ENCODE measurements at places on chromosomes 2 and 18. TPM values are rescaled to one million over a fixed set of nuclear protein-coding genes. Genes with fewer than 3 reads are reported as not detected.

- no peak for DNase-seq
Observed at GRCh38 chr2:215751200-215751910, 262.0 kb downstream of the MREG start.

DNA sequence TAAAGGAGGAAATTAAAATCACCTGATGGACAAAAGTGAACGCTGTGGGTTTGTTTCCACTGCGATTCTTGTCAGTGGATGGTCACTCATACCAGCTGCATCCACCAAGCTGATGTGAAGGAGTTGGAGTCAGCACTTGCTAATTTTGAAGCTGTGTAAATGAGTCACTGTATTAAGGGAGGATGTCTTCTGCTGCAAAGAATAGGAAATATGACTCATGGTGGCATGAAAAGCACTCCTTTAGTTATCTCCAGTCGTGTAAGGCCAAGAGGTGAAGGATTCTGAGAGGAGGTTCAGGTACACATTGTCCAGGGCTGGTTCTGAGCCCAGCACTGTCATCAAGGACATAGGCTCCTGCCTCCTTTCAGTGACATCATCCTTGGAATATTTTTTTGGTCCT lies 71.7 kb upstream of the SKOR2 start:
- no peak for DNase-seq

CDH20 gene
- 0.47 TPM for total RNA-seq

DNA sequence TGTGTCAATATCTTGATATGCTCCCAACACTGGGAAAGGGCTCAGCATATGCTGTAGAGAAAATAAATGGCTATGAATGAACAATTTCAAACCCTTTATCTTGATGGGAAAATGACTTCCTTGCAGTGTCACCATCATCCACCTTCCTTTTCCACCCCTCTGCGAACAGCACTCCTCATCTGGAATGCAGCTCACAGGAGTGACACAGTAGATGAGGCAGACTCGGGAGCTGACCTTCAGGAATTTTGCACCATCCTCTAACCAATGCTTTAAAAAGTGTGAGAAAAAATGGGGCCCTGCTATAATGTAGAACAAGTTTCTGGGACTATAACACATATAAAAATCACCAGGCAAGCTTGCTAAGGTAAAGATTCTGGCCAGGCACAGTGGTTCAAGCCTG lies 41.3 kb upstream of the YPEL5 start:
- no peak for DNase-seq

DNA sequence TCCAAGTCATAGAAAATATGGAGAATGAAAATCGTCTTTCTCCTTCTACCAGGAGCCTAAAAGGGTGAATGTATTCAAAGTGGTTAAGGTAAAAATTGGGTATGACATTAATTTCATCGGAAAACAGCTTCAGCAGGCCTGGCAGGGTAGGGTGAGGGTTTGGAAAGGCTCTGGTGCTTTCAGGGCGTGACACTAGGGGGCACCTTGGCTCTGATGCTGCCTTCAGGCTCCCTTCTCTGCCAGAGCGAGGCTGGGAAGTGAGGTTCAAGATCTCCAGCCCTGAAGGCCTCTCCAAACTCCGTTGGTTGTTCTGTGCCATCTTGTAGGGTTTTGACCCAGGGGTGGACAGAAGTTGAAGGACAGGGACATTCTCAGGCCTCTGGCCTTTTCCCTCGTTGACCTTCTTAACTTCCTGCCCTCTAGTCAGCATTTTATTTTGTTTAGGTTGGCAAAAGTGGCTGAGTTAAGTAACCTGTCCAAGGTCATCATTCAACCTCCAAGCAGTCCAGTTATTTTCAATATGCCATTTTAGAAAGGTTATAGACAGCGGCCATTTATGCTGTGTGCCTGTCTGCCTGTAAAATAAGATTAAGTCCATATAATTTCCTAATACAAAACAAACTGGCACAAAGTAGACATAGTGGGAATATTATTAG lies 40.3 kb downstream of the EML6 start:
- DNase-seq = peak; percentile 36

SLC14A1 gene
- total RNA-seq = not detected

SCG2 gene
- total RNA-seq = 38.7 TPM

DNA sequence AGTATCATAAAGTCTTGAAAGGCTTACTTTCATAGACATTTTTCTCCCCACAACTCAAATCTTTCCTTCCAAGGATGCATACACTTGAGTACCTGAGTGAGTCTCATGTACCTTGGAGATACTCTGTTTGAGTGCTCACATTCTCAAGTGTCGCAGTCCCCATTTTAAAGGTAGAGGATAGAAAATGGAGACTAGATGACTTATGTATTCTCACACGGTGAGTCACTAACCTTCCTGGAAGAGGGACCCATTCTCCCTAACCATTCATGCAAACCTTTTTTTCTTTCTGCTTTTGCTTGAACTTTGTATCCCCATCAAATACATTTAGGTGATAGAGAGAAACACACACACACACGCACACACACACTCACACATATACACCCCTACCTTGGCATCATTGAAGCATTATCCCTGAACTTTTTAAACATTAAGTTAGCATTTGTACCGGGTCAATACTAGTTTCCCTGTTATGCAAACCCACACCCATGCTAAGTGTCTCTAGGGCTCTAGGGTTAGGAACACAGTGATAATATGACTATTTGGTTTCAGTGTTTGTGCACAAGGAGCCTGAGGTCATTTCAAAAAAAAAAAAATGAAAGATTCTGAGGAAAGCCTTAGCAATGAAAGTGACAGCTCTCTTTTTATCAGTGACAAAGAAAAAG lies 236.2 kb downstream of the IKZF2 start:
- no peak for DNase-seq

- peak; percentile 56 for DNase-seq
Observed at GRCh38 chr18:9433671-9434121, 41.6 kb upstream of the RALBP1 start.

DNA sequence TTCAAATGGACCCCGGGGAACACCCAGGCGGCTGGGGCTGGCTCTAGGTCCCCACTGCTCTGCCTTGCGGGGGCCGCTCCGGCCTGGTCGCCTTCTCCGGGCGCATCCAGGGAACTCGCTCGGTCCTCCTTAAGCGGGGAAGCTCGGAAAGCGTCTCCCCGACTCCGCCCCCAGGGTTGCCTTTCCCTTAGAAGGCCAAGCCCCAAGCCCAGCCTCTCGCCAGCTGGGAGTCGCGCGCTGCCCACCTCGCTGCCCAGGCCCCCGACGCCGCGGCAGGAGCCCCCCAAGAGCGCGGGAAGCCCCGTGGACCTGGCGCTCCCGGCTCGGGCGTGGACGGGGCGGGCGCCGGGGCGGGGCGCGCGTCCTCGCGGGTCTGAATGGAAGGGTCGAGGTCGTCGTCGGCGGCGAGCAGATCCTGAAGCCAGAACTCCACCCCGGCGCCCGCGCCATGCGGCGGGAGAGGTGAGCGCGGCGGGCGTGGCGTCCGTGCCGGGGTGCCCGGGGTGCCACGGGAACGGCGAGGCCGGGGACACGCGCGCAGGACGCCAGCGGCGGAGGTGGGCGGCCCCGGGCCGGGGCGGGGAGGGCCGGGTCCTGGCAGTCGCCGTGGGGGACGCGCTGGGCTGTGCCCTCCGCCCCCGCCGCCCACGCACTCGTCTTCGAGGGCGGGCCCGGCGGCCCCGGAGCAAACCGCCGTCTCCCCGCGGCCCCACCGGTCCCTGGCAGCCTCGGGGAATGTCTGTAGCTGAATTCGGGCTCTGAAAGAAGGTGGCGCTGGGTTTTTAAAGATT lies at the start of gene BOK:
Gene BOK, plus strand, starts transcription at position 214 of the 791 bp plus-strand sequence. CDS start 739 bp downstream, outside the sequence.
- DNase-seq = peak; percentile 67

- no peak for DNase-seq
Observed at GRCh38 chr18:39523281-39523680, 1957.7 kb upstream of the CELF4 start.

GRCh38 chr2:237482485-237482884 lies 4.6 kb upstream of the MLPH start:
- no peak for DNase-seq

- DNase-seq = no peak
Observed at GRCh38 chr18:64099244-64099643, 49.6 kb downstream of the LINC00305 start.

Data from glutamatergic neuron (in vitro differentiated cells).